ENCODE measurements at places on chromosomes 16 and 17. TPM values are rescaled to one million over a fixed set of nuclear protein-coding genes. Genes with fewer than 3 reads are reported as not detected.

GRCh38 chr16:12267491-12267890 is 291.0 kb downstream of the SNX29 start:
- no peak for DNase-seq

DNA sequence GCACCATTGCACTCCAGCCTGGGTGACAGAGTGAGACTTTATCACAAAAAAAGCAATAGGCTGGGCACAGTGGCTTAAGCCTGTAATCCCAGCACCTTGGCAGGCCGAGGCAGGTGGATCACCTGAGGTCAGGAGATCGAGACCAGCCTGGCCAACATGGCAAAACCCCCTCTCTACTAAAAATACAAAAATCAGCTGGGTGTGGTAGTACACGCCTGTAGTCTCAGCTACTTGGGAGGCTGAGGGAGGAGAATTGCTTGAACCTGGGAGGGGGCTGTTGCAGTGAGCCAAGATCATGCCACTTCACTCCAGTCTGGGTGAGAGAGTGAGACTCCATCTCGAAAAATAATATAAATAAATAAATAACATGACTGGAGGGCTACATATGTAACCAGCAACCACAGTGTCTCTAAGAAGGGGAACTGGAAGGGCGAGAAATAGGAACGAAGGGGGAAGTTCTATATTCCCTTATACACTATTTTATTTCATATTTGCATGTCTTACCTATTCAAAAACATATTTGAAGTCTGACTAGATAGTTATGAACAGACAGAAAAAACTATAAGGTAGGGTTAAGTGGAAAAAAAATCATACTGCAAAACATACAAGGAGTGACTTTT is 25.9 kb downstream of the MYH11 start:
- DNase-seq = no peak

DNA sequence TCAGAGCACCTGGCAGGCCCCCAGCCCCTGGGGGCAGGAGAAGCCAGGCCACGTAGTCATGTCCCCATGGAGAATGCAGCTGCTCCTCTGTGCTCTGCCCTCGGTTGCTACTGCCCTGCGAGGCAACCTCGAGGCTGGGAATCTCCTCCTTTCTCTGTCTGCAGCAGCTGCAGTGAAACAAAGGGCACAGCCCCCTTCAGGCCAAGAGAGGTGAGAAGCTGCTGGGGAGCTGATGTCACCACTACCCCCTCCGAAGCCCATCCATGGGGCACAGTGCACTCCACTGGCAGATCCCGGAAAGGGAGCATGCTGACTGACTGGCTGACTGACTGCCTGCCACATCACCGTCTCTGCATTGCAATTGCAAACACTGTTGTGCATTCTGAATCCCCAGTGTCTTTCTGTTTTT is 103.7 kb downstream of the GRIN2A start:
- no peak for DNase-seq

The CDIPT gene
- polyA plus RNA-seq = 133 TPM

The NDE1 gene
- polyA plus RNA-seq = 43.4 TPM

The PRRT2 gene
- polyA plus RNA-seq = 16.7 TPM

The ARHGAP23 gene
- polyA plus RNA-seq = 56.8 TPM

DNA sequence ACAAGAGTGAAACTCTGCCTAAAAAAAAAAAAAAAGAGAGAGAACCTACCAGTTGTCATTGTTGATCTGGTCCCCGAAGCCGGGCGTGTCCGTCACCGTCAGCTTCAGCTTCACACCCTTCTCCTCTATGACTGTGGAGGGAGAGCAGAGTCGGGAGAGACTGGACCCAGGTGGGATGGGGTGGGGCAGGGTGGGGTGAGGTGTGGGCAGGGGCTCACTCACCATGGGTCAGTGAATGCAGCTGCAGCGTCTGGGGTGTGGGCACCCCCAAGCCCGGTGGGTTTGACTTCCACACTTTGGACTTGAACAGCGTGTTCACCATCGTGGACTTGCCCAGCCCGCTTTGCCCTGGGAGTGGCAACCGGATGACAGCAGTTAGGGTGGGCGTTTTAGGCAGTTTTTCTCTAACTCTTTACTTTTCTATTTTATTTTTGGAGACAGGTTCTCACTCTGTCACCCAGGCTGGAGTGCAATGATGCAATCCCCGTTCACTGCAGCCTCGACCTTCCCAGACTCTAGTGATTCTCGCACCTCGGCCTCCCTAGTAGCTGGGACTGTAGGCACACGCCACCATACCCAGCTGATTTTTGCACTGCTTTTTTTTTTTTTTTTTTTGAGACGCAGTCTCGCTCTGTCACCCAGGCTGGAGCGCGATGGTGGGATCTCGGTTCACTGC is 2.2 kb downstream of the SEPTIN12 start:
- no peak for DNase-seq

The TPSG1 gene
- 1.6 TPM for polyA plus RNA-seq

The CTF1 gene
- polyA plus RNA-seq = 7.2 TPM

DNA sequence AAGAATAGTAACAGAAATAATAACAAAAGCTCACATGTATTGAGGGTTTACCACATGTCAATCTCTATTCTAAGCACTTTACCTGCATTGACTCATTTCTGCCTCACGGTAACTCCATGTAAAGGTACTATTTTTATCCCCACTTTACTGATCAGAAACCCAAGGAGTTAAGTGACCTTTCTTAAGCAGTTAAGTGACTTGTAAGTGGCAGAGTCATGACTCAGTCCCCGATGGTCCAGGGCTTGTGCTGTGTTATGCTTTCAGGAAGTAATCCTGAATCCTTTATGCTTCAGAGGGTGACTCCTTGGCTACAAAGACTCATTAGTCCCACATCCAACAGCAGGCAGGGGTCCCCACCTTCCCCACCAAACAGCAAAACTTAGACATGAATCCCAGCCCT is 66.5 kb downstream of the MRM1 start:
- no peak for DNase-seq

DNA sequence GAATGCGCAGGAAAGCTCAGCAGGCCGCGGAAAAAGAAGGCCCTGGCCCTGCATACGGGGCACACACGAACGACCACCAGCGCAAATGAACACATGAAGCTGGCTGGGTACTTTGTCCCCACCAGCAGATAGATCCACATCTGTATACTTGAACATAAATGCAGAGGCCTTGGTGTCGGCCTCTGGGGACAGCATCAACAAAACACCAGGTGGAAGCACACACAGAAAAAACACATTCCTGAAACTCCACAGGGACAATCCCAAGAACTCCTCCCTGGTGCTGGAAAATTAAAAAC is 606 bp upstream of the ZBTB4 start:
- DNase-seq = no peak

GRCh38 chr16:64948056-64948455 is 173.8 kb downstream of the CDH11 start:
- no peak for DNase-seq

The TMEM114 gene
- 0.22 TPM for polyA plus RNA-seq

The GPR142 gene
- polyA plus RNA-seq = 0.13 TPM

The KCNH4 gene
- 0.09 TPM for polyA plus RNA-seq

The DPEP1 gene
- polyA plus RNA-seq = 34.4 TPM

The RDM1 gene
- 2.4 TPM for polyA plus RNA-seq

DNA sequence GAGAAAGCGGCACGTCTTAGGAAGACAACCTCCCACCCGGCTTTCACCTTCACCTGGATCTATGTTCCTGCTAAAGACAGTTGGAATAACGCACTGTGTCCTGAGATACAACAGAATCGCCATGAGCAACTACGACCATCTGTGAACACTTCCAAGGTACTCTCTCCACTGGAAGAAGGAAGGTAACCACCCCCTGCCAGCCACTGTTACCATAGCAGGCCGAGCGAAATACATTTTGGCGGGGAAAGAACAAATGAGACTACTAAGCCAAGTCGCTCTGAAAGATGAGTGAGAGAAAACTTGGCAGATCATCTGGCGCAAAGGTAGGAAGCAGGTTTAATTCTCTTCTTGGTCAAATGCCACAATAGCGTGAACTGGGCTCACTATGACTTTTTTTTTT is 9.8 kb downstream of the CRK start:
- DNase-seq = no peak

DNA sequence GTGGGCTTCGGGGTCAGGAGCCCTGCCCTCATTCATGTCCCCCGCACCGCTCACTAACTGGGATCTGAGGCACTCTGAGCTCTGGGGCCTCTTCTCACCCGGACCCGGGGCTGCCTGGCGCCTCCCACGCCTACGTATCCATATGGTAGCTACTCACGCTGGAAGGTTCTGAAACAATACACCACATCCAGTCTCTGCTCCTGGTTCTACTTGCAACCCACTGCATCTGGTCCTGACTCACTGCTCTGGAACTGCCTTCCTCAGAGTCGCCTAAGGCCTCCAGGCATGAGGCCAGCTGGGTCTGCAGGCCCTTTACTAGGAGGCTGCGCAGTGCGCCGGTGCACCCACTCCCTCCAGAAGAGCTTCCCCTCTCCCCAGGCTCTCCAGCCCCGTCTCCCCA is 18.1 kb downstream of the USP36 start:
- DNase-seq = no peak

- DNase-seq = no peak
Observed at GRCh38 chr16:73010150-73010676, 37.7 kb downstream of the ZFHX3 start.

DNA sequence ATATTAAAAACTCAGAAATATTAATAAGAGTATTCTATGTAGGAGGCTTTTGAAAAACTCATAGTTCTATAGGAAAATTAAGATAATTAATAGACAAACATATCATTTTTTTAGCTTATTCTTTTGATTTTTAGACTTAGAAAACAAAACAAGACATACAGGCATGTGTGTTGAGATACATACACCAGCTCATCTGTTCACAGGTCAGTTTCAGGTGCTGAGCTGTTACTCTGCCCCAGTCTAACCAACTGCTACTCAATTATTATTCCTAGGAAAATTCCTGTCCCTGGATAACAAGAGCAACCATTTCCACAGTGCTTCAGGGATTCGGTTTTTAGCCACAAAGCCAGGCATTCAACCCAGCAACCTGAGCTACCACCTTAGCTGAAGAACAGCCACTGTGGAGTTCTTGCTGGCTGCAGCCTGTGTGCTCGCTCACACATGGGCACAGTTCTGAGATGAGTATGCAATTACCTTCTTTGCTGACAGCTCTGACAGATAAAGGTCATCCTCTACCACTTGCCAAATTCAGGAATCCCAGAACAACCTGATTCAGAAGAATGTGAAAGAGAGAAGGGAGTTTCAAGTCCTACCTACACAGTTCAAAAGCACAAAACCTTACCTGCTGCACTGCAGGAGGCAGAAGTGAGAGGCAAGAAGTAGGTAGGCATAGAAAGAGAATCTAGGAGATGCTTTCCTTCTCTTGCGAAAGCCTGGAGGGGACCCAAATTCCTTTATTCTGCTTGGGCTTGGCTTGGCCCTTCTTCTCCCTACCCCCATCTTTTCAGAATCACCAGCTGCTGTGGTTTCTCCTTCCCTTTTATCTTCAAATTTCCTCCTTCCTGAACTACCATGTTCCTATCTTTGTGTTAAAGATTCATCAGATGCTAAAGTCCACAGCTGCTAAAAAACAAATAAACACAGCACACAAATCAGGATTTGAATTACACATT is 62.7 kb downstream of the TEX2 start:
- DNase-seq = no peak

The PERCC1 gene
- polyA plus RNA-seq = not detected

The SREBF1 gene
- 39.9 TPM for polyA plus RNA-seq

DNA sequence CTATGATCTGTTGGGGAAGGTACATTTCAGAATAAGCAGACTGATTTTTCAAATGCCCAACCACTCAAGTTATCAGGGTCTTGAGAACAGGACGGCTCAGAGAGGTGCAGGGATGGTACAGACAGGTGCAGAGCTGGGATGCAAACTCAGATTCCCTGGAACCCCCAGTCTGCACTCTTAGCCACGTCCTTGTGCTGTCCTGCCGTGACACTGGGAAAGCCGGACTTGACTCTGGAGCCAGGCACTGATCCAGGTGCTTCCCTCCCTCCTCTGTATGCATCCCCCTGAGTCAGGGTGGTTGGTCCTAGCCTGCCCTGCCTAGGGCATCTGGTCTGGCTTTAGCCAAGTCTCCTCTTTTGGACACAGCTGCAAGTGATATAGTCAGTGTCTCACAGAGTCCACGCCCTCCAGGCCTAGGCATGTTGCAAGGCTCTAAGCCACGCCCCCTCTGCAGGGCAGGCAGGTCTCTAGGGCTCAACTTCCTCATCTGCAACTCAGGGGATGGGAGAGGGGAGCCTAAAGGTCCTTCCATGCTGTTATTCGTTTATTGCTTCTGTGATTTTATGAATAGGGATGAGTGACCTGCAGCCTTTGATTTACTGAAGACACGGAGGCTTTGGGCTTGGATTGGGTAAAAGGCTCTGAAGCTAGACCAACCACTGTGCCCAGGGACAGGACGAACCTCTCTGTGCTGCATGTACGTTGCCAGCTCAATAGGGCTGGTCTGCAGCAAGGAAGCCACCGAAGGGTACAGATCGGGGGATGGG is 97.3 kb downstream of the SDK2 start:
- DNase-seq = no peak

DNA sequence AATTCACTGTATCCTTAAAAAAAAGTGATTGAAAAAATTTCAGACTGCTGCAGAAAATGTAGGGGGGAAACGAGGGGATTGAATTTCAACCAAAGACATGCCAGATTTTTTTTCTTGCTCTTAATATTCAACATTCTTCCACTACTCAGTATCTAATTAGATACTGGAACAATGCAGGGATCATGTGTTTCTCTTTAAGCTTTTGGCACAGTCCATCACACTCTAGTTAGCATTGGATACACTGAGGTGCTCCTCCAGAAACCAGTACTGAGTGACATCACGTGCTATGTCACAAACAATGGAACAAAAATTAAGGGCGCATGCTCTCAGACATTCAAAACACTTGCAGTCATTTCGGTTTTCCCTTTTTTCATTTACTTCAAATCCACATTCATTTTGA is 298.6 kb upstream of the PSMD7 start:
- DNase-seq = no peak

The ANKRD40CL gene
- 0.18 TPM for polyA plus RNA-seq

- peak; percentile 46 for DNase-seq
Observed at GRCh38 chr17:8326511-8327302, 12.9 kb upstream of the ODF4 start.

- DNase-seq = no peak
Observed at GRCh38 chr16:4306470-4307214, 9.2 kb upstream of the GLIS2 start.

The CCL1 gene
- not detected for polyA plus RNA-seq

The TBC1D3B gene
- 8.5 TPM for polyA plus RNA-seq

The ZNF423 gene
- 27.1 TPM for polyA plus RNA-seq

DNA sequence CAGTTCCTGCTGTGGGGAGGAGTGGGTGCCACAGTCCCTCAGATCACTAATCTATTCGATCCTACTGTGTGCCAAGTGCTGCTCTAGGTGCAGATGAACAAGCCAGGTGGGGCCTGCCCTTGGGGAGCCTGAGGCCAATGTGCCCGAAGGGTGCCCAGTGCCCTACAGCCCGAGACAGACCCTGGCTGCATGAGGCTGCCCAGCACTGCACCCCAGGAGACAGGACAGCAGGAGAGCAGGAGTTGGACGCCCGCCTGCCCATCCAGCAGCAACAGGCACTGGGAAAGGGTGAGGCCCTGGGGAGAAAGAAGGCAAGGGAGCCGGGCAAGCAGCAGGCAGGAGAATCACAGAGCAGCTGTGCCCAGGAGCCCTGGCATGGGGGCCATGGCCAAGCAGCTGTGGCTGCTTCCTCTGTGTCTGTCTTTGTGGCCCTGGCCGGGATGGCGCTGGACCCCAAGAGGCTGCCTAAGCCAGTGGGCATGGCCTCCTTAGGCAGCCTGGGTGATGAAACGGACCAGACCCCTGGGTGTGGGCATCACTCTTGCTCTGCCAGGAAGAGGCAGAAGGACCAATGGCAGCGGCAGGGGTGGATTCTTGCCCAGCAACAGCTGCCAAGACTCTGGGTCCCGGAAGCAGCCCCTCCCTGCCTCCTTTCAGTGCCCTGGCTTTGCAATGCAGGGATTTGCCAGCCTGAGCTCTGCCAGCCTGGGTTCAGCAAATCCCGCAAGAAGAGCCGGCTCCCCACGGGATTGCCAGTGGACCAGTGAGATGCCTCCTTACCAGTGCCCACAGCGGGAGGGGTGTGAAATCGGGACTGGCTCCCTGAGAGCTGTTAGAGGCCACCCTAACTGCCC is 179.6 kb upstream of the TNRC6C start:
- DNase-seq = no peak

All from right renal pelvis (tissue), 4 donors.